ENCODE measurements at places on chromosomes 1 and 21.

GRCh38 chr1:65471861-65472332 lies 51.4 kb downstream of the LEPR start:
- no peak for DNase-seq

DNA sequence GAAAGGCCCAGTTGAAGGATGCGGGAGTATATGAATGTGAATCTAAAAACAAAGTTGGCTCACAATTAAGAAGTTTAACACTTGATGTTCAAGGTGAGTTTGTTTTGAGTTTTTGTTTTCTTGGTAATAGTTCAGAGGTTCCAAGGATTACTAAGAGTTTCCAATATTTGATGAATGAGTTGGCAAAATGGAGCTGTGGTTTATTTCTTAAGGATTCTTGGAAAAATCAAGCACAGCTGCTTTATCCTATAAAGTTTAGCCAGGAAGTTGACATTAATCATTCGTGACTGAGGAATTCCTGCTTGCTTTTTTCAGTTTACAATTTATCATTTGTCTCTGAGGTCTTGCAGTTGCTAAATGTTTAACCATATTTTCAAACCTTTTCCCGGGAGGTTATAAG lies 15.1 kb downstream of the VCAM1 start:
- DNase-seq: no peak

DNA sequence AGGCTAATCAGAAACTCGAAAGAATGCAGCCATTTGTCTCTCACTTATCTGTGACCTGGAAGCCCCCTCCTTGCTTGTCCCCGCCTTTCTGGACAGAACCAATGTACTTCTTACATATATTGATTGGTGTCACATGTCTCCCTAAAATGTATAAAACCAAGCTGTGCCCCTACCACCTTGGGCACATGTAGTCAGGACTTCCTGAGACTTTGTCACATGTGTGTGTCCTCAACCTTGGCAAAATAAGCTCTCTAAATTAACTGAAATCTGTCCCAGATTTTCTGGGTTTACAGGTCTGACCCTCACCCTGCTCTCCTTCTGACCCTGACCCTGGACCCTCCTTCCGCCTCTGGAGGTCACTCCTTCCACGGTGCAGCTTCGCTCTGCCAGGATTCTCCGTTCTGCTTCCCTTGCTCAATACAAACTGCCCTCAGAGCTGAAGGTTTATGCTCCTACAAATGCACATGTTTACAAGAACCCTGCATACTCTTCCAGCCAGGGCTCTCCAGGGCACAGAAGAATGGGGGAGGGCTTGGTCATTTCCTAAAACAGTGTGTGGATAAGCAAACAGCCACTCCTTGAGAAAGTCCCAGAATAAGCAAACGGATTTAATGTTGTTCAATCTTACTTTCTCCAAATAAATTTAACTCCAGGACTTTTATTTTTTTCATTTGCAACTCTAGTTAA lies 160.5 kb downstream of the ACTL8 start:
- DNase-seq: no peak

GRCh38 chr1:980602-981395 lies 1.1 kb downstream of the PERM1 start:
- DNase-seq: no peak

- no peak for DNase-seq
Measured at GRCh38 chr1:20600156-20600555, 11.3 kb downstream of the CDA start.

DNA sequence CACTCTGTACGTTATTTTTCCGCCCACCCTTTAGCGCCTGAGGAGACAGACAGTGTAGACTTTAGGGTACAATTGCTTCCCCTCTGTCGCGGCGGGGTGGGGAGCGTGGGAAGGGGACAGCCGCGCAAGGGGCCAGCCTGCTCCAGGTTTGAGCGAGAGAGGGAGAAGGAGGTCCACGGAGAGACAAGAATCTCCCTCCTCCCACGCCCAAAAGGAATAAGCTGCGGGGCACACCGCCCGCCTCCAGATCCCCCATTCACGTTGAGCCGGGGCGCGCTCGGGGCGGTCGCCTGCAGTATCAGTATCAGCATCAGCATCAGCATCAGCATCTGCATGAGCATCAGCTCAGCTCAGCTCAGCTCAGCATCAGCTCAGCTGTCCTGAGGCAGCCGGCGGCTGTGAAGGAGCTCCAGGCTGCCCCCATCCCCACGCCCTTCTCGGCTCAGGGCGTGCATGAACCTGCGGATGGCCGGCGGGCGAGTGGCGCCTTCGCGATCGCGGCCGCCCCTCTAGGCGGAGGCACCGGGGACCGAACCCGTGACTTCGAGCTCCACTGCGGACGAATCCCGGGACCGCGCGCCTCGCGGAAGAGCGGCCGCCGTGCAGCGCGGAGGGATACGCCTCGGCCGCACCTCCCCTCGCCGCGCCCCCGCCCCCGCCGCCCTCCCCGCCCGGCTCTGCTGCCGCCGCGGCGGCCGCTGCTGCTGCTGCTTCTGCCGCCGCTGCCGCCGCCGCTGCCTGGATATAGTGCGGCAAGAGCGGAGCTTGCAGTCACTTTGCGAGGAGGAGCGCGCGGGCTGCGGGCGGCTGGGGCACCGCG lies at the start of gene NCAM2:
Gene NCAM2 (plus strand): TSS at position 774 of the 820 bp plus-strand sequence.
- DNase-seq: peak; percentile 84

Measured in NCI-H345 (cell line).